Fibroblast of the aortic adventitia (primary cell): ENCODE measurements at places on chromosomes 6 and 20. TPM values are rescaled to one million over a fixed set of nuclear protein-coding genes. Genes with fewer than 3 reads are reported as not detected.

The AVP gene
- total RNA-seq: not detected in 2 replicates

The WFDC10B gene
- total RNA-seq: not detected in 2 replicates

The CCN5 gene
- 67.9 and 266 TPM in 2 replicates for total RNA-seq

The LGSN gene
- total RNA-seq: not detected in 2 replicates

The DLL1 gene
- 0.09 and 4.9 TPM in 2 replicates for total RNA-seq

The RAET1L gene
- total RNA-seq: not detected in 2 replicates

The AGER gene
- total RNA-seq: 0.16 and 0.18 TPM in 2 replicates

The SLC2A10 gene
- 37.4 and 43.4 TPM in 2 replicates for total RNA-seq

The GLP1R gene
- not detected in 2 replicates for total RNA-seq

The CYP39A1 gene
- total RNA-seq: 0.63 and 4.7 TPM in 2 replicates

The CLPSL1 gene
- total RNA-seq: not detected in 2 replicates

The TNNC2 gene
- 0.45 and 1.8 TPM in 2 replicates for total RNA-seq

The KCNK5 gene
- under 0.01 TPM in 1 of 2 replicates, not detected in the other for total RNA-seq

GRCh38 chr20:62755817-62756724 lies 40.2 kb upstream of the MRGBP start:
- DNase-seq: peak; percentile 66

DNA sequence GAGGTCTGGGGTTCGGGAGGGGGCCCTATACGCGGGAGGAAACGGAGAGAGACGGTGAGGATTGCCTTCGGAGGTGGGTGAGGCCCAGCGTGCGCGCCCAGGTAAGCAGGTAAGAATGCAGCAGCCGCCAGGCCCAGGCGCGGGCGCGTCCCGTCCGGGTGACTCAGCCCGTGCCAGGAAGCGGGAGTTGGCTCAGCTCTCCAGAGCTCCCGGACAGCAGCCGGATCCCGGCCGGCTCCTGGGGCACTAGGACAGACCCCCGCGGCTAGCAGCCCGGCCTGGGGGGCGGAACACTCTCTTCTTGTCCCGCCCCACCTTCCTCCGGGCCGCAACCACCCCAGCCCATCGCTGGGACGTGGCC lies 1.5 kb upstream of the MDFI start:
- no peak for DNase-seq

GRCh38 chr20:23241416-23241815 lies 109.2 kb upstream of the NXT1 start:
- no peak for DNase-seq

DNA sequence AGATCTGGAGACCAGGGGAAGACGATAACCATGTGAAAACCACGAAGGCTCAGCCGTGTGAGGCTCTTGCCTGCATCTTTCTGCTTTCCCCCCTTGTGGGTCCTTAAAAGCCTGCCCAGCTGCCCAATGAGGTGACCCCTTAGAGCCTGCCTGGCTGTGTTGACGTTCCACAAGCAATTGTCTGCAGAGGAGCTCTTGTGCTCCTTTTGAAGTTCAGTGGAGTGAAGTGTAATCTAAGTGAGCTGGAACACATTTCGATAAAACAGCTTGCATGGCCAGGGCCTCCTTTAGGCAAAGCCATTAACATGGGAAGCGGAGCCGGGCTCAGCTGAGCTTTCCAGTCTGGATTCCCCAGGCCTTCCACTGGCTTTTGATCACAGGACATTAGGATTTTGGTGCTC lies 27.3 kb upstream of the TCP11 start:
- DNase-seq: no peak

DNA sequence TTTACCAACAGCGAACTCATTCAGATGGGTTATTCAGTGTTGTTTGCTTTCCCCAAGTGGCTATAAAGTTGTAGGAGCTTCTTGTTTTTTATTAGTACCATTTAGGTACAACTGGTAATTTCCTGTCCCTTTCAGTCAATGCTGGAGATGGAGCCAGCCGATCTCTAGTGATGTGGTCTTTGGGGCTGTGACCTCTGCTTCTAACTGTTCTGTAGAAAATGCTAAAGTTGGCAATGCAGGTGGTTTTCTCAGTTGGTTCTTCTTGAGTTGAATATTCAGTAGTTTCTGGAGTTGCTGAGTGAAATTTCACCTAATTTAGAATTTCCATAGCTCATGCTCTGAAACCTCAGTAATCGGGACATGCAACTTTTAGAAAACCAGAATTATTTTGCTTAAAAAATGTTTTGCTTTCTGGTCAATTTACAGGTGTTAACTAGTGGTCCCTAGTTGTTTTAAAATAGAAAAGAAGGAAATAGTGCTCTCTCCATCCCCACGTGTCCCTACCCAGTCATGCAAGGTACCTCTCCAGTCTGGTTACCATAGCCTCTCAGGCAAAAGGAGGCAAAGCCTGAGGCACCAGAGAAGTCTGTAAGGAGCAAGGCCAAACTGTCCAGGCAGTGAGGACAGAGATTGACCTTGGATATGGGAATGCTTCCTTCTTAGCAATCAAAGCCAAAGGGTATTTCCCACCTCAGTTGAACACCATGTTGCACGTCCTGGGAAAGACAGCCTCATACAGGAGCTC lies 27.3 kb upstream of the GABRR1 start:
- no peak for DNase-seq

DNA sequence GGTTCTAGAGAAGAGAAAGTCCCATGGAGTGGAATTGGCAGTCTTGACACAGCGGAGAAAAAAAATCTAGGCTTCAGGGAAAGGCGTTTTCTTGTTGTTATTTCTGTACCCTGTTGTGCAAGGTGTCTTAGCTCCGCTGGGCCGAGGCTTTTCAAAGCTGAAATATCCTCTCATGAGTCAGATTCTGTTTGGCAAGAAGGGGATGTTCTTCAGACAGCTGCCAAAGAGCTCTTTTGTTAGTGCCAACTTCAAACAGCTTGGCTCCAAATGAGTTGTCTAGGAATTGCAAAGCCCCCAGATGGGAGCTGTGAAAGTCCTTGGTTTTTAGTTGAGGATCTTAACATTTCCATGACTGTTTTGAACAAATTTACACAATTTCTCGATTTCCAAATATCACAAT lies 45.6 kb downstream of the LRRN4 start:
- DNase-seq: peak; percentile 97

DNA sequence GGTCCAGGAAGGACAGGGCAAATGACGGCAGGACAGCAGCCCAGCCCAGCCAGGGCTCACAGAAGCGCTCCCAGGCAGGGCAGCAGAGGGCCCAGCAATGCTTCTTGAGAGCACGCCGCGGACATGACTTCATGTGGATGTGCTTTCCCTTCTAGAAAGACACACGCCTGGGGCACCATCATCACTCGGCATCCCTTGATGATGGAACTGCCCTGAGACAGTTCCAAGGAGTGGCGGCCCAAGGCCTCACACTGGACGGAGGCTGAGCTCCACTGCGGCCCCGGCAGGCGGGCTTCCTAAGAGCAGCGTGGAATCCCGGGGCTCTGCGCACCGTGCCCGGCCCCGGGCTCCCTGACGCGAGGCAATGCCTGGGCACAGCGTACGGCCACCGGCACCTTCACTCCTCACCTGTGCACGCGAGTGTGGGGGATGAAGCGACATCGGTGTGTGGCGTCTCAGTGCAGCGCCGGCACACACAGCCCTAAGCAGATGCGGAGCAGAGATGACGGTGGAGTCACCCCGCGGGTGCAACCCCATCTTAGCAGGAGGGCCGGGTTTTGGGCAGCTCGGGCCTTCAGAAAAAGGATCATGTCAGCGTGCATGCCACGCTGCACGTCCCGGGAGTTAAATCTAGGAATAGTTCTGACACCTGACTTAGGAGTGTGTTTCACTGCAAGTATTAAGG lies 86.6 kb downstream of the THBS2 start:
- DNase-seq: no peak

- no peak for DNase-seq
These were observed 60.7 kb upstream of the BTN3A2 start for GRCh38 chr6:26304213-26304796.

GRCh38 chr6:40695114-40695513 lies 108.0 kb upstream of the LRFN2 start:
- DNase-seq: no peak

- DNase-seq: peak; percentile 49
These were observed 2.4 kb downstream of the TCF21 start for GRCh38 chr6:133891149-133891926.

DNA sequence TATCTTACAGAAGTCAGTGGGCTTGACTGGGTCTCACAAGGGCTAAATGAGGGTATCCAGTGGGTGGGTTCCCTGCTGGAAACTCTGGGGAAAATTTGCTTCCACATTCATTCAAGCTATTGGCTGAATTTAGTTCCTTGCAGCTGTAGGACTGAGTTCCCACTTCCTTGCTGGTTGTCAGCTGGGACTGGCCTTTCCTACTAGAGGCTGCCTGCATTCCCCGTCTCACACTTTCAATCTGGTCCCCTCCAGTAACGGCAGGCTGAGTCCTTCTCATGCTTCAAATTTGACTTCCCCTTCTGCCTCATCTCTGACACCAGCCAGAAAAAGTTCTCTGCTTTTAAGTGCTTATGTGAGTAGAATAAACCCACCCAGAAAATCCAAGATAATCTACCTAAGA lies 4.4 kb downstream of the CSNK2A1 start:
- DNase-seq: no peak

DNA sequence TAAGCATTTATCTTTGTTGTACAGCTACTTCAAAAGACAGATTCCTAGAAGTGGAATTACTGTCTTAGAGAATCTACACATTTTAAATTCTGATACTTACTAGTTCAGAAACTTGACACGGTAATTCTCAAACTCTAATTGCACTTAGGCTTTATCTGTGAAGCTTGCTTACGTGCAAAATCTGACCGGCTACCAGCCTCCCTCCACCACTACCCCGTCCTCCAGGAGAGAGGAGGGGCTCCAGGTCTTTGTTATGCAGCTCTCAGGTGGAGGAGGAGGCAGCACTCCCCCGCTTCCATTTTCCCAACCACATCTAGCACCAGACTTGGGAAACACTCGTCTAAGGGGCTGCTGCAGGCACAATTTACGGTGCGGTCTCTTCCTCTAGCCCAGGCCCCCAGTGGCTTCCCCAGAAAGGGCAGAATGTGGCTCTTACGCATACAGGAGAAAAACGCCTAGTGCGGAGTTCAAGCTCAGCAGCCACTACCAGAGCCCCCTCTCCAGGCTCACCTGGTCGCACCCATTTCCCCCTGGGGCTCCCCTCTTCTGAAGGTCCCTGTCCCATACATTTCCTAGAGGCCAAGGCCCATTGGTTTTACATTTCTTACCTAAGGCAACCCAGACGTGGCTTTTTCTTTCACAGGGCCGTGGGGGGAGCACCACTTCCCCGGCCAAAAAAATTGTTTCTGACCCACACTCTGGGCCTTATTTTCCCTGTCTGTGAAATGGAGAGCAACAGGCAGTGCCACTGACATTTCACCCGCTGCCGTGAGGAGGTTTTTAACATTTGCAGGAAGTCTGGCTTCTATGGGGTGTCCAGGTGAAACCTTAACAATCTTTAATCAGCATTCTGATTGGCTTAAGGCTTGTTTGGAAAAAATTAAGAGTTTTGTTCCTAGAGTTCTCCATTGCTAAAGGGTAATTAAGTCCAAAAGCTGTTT lies 1.6 kb upstream of the TGIF2 start:
- no peak for DNase-seq

GRCh38 chr6:113363048-113363798 lies 493.9 kb upstream of the MARCKS start:
- DNase-seq: peak; percentile 24

- no peak for DNase-seq
These were observed 75.8 kb downstream of the NRN1 start for GRCh38 chr6:5930968-5931367.

DNA sequence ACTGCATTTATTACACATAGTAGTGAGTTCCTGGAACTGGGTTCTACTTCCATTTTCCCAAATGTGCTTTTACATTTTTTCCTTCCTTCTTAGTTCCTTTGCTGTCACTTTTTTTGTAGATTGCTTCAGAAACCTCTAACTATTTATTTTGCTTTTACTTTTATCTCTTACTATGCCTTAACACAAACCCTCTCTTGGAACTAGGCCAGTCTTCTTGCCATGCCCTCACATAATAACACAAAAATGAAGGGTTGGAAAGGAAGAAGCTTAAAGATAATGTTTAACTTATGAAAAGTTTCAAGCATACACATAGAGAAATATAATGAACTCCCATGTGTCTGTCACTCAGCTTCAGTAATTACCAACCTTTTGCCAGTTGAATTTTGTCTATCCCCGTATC lies 27.1 kb downstream of the TOP1 start:
- DNase-seq: peak; percentile 55

DNA sequence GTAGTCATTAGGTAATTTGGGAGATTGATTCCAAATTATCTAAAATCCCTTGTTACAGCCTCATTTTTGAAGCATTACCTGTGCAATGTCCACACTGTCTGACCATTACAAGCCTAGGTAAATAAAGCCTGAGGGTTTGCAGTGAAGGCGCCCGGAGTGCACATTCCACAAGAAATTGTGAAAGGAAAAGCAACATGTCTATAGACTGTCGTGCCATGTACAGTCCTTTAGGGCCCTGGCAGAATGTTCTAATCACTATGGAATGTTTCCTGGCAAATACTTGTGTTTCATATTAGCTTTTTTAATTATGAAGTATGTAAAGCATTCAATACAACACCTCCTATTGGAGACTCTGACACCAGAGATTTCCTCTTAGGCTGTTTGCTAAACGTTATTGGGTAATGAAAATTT lies 28.9 kb downstream of the PREP start:
- peak; percentile 50 for DNase-seq

DNA sequence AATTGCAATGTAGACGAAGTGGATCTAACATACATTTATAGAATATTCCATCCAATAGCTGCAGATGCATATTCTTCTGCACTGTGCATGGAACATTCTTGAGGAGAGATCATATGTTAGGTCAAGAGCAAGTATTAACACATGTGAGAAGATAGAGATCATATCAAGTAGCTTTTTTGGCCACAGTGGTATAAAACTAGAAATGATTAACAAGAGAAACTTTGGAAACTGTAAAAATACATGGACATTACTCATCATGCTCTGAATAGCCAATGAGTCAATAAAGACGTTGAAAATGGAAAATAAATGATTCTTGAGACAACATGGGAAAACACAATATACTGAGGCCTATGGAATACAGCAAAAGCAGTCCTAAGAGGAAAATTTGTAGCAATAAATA lies 94.2 kb downstream of the STXBP5 start:
- no peak for DNase-seq

DNA sequence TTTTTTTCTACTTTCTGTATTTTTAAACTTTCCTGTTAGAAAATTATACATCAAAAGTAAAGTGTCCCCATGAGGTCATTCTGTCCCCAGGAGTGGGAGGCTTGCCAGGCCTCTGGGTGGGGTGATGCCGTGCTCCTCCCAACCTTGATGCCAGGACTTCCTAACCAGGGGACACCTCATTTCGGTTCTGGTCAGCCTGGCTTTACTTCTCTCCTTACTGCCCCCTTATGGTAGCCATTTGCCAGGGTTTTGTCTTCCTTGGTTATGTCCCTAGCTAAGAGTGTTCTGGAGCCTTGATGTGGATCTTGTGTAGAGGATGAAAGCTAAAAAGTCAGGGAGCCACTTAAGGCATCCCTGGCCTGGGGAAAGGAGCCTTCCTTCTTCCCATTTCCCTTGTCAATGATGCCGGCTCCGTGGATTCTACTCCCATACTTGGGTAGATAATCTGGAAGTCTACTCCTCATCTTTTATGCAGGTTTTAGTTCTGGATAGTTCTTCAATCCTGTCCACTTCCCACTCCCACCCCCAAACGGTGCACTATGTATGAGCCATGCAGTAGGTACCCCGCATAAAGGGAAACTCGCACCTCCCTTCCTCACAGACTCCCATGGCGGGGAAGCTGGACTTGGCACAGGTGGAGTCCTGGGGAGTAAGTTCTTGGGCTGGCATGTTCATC lies 164.1 kb upstream of the SALL4 start:
- peak; percentile 80 for DNase-seq

GRCh38 chr6:110755411-110755834 lies 59.8 kb downstream of the CDK19 start:
- DNase-seq: peak; percentile 8
